Activated naive CD4-positive, alpha-beta T cell treated with anti-CD3 and anti-CD28 coated beads, Interleukin-2, amount 50 U/mL, for 72 hours (primary cell): ENCODE measurements at places on chromosomes 1 and 21. TPM values are rescaled to one million over a fixed set of nuclear protein-coding genes. Genes with fewer than 3 reads are reported as not detected.

DNA sequence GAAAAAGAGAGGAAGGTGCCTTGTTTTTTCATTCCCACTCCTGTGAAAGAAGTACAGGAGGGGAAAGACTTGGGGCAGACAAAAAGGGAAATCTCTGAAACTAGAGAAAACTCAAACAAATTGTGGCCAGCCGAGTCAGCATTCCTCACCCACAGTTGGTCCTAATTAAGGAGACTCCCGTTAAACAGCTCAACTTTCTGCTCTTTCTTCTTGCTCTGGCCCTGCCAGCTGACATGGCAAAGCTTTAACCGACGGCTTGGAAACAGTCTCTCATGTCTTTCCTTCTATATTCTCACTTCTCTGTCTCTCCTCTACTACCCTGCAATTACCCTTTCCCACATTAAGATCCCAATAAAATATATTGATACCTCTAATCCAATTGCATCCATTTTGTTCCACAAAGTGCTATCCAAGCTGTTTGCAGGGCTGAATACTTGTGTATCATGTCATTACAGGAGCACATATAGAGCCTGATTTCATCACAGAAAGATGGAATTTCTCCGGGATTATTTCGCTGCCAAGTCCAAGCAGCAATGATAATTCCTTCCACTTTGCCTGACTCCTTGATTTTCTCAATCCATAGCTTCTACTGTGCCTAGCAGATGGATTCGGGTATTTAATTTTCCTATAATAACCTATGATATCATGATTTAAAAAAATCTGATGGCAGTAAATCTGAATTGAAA is 65.4 kb upstream of the IPO9 start:
- DNase-seq, result no peak

DENND2C gene
- 0.35 TPM for total RNA-seq

RGS1 gene
- 12.0 TPM for total RNA-seq

DNA sequence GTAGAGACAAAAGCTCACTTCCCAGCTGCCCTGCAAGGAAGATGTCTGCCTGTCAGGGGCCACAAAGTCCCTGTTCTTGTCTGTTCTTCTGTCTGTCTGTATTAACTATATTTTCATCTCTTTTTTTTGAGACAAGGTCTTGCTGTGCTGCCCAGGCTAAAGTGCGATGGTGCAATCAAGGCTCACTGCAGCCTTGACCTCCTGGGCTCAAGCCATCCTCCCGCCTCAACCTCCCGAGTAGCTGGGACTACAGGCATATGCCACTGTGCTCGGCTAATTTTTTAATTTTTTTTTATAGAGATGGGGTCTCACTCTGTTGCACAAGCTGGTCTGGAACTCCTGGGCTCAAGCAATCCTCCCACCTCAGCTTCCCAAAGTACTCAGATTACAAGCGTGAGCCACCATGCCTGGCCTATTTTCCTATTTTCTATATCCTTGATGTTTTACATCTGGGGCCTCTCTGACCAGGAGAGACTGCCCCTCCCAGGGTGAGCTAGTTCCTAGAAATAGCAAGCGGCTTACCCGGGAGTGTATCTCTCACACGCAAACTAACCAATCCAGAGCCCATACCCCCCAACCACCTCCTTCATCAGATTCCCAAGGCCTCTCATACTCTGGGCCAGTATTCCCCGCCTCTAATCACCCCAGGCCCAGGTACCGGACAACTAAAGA is 5.4 kb upstream of the KLHDC7A start:
- no peak for DNase-seq

DNA sequence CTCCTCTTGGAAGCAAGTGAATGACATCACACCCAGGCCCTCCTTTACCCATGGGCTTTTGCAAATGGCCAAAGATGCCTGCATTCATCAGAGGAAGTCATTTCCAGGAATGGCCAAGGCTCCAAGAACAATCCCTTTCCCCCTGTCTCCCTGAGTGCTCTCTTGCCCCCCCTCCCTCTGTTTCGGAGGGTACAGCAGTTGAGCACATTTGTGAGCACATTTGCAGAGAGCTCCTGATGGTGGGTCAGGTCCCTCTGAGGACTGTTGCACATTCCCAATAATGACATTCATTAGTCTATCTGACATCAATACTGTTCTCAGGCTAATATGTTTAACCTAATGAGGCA is 113.4 kb downstream of the MATN1 start:
- DNase-seq, result no peak

CCDC190 gene
- total RNA-seq, result not detected

DNA sequence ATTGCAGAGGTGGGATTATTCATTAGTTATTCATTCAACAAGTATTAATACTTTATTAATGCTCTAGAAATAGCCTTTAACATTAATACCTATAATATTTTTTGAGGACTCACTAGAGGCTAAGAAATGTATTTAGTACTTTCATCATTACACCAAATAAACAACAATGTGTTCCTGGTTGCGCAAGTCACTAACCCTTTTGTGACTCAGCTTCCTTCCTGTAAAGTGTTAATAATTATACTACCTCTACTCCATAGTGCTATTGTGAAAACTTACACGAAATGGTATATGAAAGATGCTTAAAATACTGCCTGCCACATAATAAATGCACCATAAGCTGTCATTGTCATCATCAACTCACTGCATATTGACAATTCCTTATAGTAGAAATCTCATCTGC is 431.0 kb downstream of the DPYD start:
- no peak for DNase-seq

IL24 gene
- total RNA-seq, result 22.2 TPM

- DNase-seq, result no peak
Observed at GRCh38 chr1:59487335-59488031, 190.6 kb downstream of the FGGY start.

DNA sequence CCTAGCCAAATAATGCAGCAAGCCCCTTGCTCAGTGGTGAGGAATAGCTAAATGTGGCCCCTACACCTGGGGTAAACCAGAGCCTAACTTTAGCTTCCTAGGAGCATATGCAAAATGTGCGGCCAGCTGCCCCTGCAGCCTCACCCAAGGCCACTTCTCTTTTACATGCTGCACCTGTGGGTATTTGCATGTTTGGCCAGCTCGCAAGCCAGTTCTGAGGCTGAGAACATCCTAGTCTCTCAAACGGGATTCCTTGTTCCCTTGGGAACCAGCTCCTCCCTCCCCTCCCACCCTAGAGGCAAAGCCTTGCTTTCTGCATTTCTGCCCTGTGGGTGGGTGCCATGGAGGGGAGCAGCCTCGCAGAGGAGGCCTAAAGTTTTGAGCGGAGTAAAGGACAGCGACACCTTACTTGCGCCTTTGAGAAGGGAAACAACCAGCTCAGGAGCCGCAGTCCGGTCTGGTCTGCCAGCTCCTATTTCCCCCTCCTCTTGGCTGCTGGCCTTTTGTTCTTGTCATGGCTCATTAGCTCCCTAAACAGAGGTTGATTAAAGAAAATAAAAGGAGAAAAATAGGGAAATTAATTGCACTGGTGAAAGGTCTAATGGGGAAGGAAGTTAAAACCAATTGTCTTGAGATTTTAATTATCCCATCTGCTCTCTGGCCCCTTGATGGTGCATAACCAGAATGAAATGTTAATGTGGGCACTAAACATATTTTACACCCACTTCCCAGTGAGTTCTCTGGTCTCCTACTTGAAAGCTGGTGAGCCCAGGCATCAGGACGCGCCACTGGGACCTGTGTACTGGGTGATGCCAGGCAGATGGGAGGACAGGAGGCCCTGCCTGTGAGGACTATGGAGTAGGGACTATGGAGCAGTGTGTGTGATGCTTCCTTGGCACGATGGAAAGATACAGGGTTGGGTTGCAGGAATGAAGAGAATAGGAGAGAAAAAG is 68.7 kb downstream of the TEX35 start:
- DNase-seq, result no peak

DNA sequence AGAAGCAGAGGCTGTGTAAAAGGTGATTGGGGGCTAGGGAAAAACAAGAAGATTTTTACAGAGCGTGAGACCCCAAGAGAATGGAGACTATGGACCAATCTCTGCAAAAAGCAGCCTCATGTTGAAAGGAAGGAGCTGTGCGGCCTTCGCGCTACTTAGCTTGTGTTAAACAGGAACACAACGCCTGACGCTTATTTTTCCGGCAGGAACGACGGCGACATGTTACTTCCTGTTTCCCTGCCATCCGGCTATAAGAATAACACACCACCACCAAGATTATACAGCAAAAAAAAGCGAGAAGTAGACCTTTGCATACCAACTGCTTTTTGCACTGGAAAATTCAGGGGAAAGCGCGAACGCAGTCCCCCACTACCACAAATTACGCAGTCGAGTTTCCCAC is 272.7 kb downstream of the FAM72C start:
- DNase-seq, result no peak

DNA sequence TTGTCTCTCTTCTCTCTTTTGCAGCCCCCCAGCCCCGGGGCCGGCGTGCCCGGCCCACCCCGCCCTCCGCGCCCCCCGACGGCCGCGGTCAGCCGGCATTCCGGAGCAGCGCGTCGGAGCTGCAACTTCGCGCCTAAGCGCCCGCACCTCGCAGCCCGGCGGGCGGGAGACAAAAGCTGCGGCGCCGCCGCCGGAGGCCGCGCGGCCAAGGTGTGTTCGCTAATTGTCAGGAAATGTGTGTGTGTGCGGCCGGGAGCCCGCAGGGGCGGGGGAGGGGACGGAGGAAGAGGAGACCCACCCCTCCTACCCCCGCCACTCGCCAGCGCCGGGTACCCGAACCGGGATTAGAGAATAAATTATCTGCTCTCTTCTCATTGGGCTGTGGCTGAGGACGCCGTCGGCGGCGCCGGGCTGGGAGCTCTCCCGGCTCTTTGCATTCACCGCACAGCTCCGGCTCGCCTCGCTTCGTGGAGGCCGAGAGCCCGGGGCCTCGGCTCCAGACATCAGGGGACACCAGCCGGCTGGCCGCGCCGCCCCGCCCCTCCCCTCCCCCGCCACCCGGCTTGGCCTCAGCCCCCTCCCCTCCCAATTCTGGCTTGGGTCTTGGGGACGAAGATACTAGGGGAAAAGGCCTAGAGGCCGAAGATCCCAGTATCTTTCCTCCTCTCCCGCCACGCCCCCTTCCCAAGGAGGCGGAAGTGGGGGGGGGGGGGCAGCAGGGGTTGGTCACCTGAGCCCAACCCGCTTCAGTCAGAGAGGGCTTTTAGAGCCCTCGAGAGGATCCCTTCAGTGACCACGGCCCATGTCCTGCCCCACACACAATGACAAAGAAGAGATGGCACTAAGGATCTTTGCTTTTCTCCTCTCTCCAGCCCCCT is 1.3 kb upstream of the BLACAT1 start:
- no peak for DNase-seq

- no peak for DNase-seq
Observed at GRCh38 chr1:152495066-152495675, 15.4 kb upstream of the LCE5A start.

DNA sequence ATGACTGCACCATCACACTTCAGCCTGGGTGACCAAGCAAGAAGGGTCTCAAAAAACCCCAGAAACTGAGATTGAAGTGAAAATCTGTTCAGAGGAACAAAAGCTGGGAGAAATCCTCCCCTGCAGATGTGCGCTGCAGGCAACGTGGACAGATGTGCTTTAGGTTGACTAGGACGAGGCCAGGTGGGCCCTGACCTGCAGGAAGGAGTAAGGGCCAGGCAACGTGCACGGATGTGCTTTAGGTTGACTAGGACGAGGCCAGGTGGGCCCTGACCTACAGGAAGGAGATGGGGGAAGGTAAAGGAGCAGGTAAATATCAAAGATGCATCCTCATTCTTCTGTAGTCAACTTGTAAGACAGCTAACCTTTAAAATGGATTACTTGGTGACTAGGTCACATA is 2.5 kb upstream of the KRTAP12-1 start:
- DNase-seq, result no peak

LHX4 gene
- total RNA-seq, result not detected

DNA sequence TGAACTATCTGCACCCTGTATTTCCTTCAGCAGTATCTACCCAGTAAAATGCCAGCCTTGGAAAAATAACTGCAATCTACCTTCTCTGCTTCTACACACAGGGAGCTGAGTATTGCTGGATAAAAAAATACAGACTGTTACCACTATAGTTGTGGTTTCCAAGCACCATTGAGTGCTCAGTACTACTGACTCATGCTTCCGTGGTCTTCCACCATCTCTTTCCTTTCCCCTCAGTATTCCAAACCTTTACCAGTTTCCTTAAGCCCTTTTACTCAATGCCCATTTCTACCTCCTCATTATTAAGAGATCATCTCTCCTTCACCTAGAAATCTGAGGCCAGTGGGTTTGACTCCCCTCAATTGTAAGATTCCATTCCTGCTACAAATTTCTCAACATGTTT is 23.8 kb downstream of the GLMN start:
- no peak for DNase-seq

GRCh38 chr21:22842875-22843274 is 1844.7 kb downstream of the NCAM2 start:
- DNase-seq, result no peak

GRCh38 chr21:35648512-35648911 is 411.8 kb downstream of the SETD4 start:
- no peak for DNase-seq

GRCh38 chr1:18913065-18913835 is 10.9 kb upstream of the ALDH4A1 start:
- peak; percentile 65 for DNase-seq

ADORA3 gene
- total RNA-seq, result 0.11 TPM

AQP10 gene
- total RNA-seq, result not detected

IL23R gene
- total RNA-seq, result 15.6 TPM

DNA sequence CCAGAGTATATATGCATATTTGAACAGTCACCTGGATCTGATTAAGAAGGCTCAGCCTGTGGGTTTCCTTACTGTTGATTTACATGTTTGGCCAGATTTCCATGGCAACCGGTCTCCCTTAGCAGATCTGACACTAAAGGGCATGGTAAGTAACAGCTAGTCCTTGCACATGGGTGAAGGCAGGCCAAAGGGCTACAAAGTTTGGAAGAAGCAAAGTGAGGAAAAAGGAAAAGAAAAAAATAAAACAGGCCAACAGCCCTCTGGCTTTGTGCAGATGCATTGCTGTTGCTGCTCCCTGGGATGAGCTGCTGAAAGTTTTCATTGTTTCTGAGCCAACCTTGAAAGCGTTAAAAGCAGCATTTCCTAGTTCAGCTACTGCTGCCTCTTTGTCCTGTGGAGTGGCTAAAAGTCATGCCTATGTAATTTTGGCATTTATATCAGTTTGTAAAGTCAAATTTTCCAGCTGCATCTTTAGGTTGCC is 176.5 kb upstream of the HOOK1 start:
- no peak for DNase-seq

DNA sequence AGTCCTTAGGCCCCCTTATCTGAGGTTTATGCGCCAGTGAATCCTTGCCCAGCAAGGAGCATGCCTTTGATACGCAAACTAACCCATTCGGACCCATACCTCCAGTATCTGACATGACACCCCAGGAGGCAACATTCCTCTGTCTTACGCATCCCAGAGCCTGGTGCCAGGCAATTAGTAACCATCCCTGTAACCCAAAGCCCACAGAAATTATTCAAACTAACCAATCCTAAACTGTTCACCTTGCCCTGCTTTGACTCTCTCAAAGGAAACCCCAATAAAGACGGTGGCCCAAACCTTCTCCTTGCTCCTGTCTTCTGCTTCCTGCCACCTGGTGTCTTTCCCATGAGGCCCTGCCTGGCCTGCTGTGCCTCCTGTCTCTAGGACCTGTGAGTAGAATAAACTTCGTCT is 36.4 kb downstream of the ZNF496 start:
- DNase-seq, result no peak

ETV3L gene
- total RNA-seq, result not detected

- no peak for DNase-seq
Observed at GRCh38 chr1:101190441-101190840, 46.4 kb upstream of the S1PR1 start.

SPRR3 gene
- not detected for total RNA-seq

OVAAL gene
- total RNA-seq, result not detected

ADAMTSL4 gene
- total RNA-seq, result 0.96 TPM
